ENCODE measurements at places on chromosomes 12 and 14.

DNA sequence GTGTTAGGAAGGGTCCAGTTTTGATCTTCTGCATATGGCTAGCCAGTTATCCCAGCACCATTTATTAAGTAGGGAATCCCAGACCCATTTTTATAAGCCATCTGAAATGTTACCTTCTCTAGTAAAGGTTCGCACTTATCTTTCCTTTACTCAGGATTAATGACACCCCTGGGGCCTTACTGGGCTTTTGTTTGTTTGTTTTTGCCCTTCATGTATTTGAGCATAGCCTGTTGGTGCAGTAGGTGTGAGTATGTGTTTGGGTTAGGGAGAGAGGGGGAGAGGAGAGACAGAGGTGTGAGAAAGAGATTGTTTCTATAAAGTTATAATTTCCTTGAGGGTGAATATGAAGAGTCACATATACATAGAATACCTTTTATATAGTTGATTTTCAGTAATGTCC, 96.9 kb downstream of the AKAP6 start:
- no peak for DNase-seq

GRCh38 chr12:67765776-67766766, 117.5 kb downstream of the DYRK2 start:
- no peak for DNase-seq

DNA sequence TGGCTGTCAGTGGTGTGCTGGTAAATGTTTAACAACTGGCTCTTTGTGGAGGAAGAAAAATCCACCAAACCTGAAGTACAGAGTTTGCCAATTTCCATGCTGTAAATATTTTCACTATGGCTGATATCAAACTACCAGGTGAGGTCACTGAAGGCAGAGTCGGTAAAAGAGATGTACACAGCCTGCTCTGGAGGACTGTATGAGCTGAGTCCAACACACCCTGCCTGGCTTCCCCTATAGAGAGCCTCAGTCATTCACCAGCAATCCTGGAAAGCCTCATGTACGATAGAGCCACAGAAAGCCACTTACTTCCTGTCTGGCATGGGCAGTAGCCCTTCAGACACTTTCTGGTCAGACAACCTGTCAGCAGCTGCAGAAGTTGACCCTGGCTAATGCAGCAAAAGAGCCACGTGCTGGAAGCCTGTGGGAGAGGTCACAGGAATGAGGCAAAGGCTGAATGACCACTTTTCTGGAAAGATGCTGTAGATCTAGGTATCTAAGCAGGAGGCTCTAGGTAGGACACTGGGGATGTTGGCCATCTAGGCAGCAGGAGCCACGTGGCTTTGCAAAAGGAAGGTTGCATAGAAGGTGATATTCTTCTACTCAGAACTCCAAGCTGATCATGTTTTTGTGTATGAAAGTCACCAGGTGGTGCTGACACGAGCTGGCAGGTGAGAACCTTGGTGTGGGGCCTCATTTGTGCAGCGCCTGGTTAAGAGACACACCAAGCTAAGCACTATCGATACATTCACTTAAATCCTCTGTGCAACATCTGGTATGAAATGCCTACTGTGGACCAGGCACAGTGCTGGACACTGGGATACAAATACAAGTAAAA, 553.9 kb downstream of the VRK1 start:
- no peak for DNase-seq

DNA sequence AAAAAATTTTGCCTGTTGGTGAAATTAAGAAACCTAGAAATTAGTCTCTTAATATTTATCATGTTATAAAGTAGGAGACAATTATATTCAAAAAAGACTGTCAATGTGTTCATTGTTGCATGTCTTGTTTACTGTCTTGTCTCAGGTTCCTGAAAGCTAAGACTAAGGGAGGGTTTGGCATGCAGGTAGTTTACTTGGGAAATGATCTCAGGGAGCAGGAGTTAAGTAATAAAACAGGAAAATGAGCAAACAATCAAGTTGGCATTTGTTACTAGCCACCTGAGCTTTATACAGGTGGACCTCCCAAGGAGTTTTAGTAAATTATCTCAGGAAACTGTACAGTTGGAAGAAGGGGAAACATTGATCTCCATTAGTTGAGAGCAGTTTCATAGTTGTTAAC, 188.0 kb upstream of the MDGA2 start:
- DNase-seq: no peak

DNA sequence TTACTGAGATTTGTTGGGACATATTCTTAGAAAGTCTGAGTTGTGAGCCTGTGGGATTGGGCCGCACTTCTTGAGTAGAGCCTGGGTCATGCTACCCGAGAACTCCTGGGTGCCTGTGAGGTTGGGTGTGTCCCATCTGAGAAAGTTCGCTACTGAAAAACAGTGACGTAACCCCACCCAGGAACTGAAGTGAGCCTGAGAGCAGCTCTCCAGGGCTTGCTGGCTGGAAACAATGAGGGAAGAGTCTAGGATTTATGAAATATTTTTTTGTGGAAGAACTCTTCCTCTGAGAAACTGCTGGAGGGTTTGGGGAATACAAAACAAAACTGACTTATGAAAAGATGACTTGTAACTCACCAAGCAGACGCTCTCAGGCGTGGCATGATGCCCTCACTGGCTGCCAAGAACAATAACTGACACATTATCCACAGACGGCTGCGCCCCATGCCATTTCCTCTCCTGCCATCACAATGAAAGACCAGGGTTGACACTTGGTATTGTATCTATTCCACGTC, 69.2 kb downstream of the RASSF3 start:
- no peak for DNase-seq
